Esophagus muscularis mucosa (tissue), 4 donors: ENCODE measurements at places on chromosomes 3 and 15.

GRCh38 chr3:58202917-58203360, 7.8 kb downstream of the DNASE1L3 start:
- no peak for DNase-seq

DNA sequence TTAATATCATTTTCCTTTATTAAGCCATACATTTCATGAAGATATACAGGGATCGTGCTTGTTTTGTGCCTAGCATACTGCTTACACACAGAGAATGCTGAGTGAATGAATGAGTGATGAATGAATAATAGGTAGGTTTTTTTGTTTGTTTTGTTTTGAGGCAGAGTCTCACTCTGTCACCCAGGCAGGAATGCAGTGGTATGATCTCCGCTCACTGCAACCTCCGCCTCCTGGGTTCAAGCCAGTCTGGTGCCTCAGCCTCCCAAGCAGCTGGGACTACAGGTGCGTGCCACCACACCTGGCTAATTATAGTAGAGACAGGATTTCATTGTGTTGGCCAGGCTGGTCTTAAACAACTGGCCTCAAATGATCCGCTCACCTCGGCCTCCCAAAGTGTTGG, 400.0 kb downstream of the ROBO1 start:
- no peak for DNase-seq

DNA sequence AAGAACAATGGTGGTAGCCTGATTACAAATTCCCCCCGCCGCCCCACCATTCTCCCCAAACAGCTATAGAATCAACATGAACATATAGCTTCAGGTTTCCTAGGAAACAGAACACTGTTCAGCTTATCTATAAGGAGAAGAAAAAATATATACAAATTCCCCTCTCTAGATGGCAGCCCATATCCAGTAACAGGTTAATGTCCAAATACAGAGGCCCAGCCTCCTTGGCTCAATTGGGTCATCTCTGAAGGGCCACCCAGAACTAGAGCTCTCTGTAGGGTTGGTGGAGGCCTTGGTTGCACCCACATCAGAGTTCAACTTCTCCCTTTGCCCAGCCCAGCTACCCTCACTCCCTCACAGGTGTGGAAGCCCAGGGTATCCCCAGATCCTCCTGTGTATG, 91.5 kb upstream of the ADAMTS17 start:
- DNase-seq, result no peak

- DNase-seq, result no peak
Measured at GRCh38 chr3:7999384-7999783, 502.2 kb upstream of the LMCD1 start.
